T-helper 17 cell (primary cell): ENCODE measurements at places on chromosomes 4 and X.

DNA sequence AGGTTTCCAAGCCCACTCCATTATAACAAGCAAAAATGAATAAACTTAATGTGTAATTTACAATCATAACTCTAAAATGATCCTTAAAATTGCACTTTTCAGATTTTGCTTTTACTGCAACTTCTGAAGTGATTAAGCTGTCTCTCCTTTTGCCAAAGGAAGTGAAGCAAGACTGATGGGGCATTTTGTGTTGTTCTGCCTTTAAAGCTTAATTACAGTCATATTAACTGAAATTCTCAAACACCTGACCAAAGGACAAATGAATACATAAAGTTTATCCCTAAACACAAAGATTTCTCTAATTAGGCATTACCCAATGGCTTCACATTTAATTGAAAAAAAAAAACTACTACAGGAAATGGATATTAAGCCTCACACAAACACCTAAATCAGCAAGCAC lies 101.8 kb downstream of the ATP11C start:
- no peak for DNase-seq

- no peak for DNase-seq
Measured at GRCh38 chr4:2767046-2767704, 11.0 kb upstream of the TNIP2 start.

- DNase-seq, result no peak
Measured at GRCh38 chrX:85244450-85245211, 840 bp downstream of the ZNF711 start.

- no peak for DNase-seq
Measured at GRCh38 chr4:177214935-177215334, 94.7 kb upstream of the NEIL3 start.

- DNase-seq, result no peak
Measured at GRCh38 chrX:150813922-150814321, 84.5 kb downstream of the CD99L2 start.

- no peak for DNase-seq
Measured at GRCh38 chr4:17068392-17068791, 169.9 kb upstream of the LDB2 start.

DNA sequence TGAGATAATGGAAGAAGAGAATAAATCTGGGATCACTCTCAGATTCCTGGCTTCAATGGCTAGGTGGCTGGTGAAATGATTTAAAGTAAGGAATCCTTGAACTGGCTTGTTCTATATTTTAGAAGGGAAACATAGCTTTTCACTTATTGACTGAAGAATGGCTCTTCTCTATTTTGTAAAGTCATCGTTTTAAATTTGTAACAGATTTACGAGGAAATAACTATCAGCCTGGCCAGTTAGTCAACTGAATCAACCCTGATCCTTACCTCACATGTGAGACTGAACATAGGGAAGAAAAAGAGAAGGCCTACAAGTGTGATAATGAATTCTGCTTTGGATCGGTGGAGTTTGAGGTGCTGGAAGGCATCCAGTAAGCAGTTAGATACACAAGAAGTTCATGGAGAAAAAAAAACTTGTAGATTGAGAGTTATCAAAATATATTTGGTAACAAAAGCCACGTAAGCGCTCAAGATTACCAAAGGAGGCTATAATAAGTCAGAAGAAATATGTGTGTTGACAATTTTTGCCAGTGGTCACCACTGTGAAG lies 12.0 kb downstream of the AREG start:
- no peak for DNase-seq

DNA sequence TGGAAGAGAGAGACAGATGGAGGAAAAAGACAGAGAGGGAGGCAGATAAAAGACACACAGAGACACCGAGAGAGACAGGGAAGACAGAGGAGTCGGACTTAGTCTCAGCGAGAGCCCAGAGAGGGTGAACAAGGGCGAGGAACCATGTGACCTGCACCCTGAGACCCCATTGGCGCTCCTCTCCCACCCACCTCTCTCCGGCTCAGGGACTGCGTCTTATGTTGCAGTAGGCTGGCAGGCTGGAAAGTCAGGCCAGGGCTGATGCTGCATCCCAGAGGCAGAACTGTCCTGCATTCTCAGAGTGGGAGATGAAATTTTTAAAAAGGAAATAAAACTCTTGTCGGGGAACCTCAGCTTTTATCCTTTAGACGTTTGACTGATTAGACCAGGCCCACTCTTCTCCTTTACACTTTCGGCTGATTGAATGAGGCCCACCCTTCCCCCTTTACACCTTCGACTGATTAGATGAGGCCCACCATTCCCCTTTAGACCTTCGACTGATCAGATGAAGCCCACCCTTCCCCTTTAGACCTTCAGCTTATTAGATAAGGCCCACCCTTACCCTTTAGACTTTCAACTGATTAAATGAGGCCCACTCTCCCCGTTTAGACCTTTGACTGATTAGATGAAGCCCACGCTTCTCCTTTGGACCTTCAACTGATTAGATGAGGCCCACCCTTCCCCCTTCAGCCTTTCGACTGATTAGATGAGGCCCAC lies 29.5 kb upstream of the IL3RA start:
- no peak for DNase-seq

DNA sequence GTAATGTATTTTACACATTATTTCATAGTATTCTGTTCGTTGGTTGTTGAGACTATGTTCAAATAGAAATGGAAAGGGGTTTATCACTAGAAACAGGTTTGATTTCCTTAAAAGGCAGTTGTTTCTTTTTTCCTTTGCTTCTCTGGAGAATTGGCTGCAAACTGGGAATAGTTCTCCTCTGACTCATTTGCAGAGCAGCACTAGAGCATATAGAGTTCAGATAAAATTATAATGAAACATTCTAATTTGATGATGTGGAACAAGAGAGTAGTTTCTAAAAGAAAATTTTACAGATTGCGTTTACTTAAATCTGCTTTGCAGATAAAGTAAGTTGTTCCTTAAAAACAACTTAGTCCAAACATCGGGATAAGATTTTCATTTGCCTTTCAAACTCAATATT lies 29.7 kb downstream of the SYNPO2 start:
- no peak for DNase-seq
